ENCODE measurements at places on chromosomes 6 and 20. TPM values are rescaled to one million over a fixed set of nuclear protein-coding genes. Genes with fewer than 3 reads are reported as not detected.

Gene LY6G6D
- polyA plus RNA-seq = not detected

Gene PTK6
- polyA plus RNA-seq = 0.44 TPM

Gene NFATC2
- polyA plus RNA-seq = 23.8 TPM

Gene NMBR
- polyA plus RNA-seq = not detected

Gene KIF25
- not detected for polyA plus RNA-seq

Gene TMEM170B
- polyA plus RNA-seq = 0.28 TPM

Gene EYS
- 0.07 TPM for polyA plus RNA-seq

Gene BPIFA1
- not detected for polyA plus RNA-seq

DNA sequence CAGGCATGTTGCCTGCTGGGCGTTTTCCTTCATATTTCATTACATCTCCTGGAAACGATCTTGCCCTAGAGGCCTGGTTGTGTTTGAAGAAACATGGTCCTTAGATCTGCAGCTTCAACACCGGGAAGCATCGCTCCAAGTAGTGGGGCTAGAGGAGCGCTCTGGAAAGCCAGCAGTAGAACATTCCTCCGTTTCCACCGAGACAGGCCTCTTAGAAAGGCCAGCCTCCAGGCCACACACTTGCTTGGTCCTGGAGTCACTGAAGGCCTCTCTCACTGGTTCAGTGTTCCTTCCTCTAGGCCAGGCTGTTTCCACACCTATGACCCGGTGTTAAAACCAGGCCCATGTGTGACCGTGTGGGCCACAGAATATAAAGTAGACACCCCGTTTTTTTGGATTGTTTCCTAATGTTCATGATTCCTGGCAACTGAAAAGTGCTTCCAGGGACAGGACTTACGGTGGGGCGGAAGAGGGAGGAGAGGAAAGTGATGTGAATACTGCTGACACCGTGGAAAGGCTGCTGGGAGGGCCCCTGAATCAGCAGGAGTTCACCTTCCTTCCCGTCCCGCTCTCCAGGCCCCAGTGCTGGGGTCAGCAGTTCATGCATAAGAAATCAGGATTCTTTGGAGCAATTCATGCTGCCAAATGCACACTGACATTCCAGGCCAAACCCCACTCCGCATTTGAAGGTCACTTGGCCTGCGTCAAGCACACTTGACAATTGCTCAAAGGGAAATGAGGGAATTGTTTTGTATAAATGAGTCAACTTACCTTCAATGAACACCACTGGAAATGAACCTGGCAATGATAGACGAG is 83.8 kb downstream of the IYD start:
- DNase-seq = no peak

GRCh38 chr20:63087236-63087871 is 80.6 kb upstream of the BHLHE23 start:
- DNase-seq = no peak

DNA sequence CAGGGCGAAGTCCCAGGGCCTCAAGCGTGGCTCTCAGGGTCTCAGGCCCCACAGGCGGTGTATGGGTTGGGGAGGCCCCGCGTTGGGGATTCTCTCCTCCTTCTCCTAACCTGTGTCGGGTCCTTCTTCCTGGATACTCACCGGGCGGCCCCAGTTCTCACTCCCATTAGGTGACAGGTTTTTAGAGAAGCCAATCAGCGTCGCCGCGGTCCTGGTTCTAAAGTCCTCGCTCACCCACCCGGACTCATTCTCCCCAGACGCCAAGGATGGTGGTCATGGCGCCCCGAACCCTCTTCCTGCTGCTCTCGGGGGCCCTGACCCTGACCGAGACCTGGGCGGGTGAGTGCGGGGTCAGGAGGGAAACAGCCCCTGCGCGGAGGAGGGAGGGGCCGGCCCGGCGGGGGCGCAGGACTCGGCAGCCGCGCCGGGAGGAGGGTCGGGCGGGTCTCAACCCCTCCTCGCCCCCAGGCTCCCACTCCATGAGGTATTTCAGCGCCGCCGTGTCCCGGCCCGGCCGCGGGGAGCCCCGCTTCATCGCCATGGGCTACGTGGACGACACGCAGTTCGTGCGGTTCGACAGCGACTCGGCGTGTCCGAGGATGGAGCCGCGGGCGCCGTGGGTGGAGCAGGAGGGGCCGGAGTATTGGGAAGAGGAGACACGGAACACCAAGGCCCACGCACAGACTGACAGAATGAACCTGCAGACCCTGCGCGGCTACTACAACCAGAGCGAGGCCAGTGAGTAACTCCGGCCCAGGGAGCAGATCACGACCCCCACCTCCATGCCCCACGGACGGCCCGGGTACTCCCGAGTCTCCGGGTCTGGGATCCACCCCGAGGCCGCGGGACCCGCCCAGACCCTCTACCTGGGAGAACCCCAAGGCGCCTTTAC is at the start of gene HLA-G:
Gene HLA-G (plus strand): TSS at position 247 of the 892 bp plus-strand sequence. CDS start 20 bp downstream, at position 267.
- DNase-seq = peak; percentile 15

GRCh38 chr6:104396077-104396476 is 463.6 kb downstream of the HACE1 start:
- DNase-seq = no peak

DNA sequence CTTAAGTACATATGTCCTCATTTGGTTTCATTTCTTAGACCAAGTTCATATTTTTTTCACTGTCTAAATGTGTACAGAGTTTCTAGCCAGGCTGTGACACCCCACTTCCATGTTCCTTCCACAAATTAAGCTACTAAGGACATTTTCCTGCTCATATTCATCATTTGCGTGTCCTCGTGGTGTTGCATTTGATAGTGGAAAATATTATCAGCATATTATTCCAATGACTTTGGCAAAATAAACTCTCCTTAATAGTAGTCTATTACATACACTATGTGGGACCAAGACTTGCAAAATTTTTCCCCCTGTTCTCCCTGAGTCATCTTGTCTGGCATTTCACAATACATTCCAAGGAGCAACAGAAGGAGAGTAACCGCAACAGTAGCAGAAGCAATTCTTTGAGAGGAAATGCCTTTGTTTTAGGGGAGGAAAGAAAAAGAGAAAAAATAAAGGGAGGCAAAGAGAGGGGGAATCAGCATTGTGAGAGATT is 599.2 kb downstream of the COL12A1 start:
- DNase-seq = no peak

GRCh38 chr6:15449011-15449410 is 203.1 kb downstream of the JARID2 start:
- no peak for DNase-seq

- peak; percentile 77 for DNase-seq
Measured at GRCh38 chr6:31901415-31901952, 402 bp downstream of the ZBTB12 start.

GRCh38 chr20:19026121-19026878 is 186.1 kb upstream of the SLC24A3 start:
- DNase-seq = no peak

DNA sequence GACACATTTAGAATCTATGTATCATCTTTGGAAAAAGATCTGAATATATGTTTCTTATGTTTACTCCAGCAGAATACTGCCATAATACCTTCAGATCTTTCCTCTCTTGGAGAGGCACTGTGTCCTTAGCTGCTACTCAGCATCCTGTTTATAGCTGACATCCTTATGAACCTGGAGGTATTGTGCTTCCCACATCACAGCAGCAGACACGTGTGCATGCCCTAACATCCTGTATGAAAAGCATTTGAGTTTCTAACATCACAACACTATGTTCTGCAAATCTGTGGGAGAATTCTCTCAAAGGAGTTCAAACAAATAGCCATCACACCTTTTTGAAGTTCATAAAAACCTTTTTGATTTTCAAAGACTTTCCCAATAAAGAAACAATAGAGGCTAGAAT is 216.0 kb downstream of the GJA1 start:
- peak; percentile 11 for DNase-seq

DNA sequence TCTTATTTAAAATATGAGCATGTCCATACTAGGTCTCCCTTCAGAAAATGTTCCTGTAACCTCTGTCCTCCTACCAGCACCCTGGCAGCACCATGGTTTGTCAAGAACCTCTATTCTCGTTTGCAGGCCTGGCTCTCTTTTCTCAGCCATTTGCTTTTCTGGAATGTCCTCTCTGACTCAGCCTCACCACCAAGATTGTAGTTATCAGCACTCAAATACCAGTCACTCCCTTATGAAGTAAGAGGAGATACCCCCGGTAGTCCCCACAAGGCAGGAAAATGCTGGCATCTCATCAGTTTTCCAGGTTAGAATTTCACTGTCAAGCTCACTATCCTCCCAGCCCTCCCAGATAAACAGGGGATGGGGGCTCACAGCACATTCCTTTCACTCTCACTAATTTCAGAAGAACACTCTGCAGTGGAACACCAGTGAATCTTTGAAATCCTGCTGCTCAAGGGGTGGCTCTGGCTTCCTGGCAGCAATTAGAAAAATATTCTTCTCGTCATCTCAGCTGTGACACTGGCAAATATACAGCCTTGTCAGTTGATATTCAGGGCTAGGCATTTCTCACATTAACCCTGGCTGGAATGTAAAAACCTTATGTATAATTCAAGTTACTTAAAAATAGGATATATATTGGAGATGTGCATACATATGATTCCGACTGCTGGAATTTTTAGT is 129.2 kb downstream of the TBX18 start:
- no peak for DNase-seq

GRCh38 chr6:80541181-80541580 is 434.7 kb downstream of the BCKDHB start:
- DNase-seq = no peak

DNA sequence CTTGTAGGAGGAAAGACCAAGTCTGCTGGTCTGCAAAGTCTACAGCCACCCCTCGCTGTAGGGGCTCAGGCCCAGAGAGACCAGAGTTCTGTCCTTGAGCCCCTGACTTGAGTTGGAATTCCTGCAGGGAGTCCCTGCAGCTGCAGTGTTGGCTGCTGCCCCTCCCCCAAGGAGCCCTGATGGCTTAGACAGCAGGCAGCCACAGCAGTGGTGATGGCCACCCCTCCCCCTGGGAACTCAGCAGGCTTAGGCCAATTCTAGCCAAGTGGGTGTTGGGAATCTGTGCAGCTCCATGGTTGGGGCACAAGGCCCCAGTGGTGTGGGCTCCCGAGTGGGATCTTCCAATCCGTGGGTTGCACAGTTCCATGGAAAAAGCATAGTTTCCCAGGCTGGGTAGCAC is 345.4 kb downstream of the CD109 start:
- no peak for DNase-seq

DNA sequence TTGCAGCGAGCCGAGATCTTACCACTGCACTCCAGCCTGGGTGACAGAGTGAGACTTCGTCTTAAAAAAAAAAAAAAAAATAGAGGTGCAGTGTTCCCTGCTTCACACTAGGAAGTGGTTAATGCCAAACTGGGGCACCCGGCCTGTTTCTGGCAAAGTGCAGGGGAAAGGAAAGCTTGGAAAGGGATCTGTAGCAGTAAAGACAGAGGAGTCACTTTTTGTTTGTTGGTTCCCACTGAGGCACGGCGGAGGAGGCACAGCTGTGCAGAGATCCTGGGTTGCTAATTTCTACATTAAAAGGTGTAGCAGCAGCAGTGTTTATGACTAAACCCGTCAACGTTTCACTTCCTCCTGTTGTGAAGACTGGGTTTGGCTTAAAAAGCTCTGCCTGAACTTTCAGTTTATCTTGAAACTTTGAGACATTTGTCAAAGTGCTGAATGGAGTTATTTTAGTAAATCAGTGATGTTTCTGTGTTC is 125.6 kb downstream of the CARMIL1 start:
- DNase-seq = peak; percentile 49

- no peak for DNase-seq
Measured at GRCh38 chr6:112482373-112482772, 135.2 kb downstream of the RFPL4B start.

DNA sequence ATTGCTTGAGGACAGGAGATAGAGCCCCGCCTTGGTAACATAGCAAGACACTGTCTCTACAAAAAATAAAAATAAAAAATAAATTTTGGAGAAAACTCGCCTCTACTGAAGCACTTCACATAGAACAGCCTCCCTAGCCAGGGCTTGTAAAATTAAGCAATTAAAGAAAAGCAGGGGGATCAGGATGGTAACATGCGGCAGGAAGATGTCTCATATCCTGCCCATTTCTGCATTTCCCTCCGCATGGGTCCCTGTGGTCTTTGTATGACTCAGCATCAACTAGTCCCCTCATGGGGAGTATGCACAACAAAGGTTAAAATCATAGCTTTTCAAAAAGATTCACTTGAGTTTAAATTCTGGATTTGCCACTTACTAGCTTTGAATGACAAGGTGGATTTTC is 379.0 kb downstream of the EPHA7 start:
- no peak for DNase-seq

- no peak for DNase-seq
Measured at GRCh38 chr6:39079197-39080125, 30.9 kb downstream of the GLP1R start.

- DNase-seq = no peak
Measured at GRCh38 chr6:148674306-148674705, 72.5 kb upstream of the UST start.

GRCh38 chr6:148750838-148751792 is 4.3 kb downstream of the UST start:
- no peak for DNase-seq

- DNase-seq = no peak
Measured at GRCh38 chr6:70779934-70780333, 112.3 kb downstream of the SMAP1 start.

DNA sequence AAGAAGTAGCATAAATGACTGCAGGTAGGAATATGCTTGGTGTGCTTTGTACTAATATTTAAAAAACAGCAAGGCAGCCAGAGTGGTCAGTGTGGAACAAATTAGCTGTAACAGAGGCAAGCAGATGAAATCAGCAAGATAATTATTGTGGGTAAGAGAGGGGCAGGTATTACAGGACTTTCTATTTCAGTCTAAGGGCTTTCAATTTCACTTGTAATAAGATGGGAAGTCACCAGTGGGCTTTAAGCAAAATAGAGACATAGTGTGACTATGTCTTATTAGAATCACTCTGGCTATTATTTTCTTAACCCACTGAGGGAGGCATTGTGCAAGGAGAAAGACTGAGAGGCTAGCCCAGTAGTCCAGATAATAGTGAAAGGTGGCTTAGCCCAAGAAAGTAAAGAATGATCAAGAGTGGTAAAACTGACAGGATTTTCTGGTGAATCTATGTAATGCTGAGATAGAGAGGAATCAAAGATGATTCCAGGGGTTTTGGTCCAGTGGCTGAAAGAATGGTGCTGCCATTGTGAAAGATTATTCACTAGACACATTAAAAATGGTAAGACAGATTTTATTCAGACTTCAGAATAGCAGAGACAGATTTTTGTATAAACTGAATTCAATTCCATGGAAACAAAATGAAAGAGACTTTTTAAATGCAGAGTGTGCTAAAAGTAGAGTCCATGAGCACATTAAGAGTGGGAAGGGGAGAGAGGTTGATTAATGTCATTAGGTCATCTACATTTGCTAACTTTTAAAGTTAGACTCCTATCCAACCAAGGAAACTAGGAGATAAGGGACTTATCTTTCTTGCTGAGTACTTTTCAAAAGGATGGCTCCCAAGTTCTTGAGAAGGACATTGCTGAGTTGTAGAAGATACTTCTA is 1136.0 kb downstream of the HACE1 start:
- DNase-seq = no peak
